ENCODE measurements at places on chromosomes 13 and 19.

GRCh38 chr19:9885077-9885552, 50.0 kb downstream of the PIN1 start:
- no peak for DNase-seq

DNA sequence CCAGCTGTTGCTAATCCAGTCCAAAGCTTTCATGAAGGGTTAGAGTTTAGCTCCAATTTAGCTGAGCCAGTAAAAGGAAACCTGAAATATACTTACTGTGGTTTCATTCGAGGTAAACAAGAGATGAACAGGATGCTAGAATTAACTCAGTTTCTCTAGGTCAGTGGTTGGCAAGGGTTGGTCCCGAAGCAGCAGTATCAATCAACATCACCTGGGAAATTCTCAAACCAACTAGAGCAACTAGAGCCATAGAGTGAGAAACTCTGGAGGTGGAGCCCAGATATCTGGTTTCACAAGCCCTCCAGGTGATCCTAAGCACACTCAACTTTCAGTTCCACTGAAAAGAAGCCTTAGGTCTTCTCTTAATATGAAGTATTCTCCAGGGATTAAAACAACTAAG, 376.7 kb downstream of the OXGR1 start:
- no peak for DNase-seq

- DNase-seq, result no peak
Observed at GRCh38 chr13:94256721-94257120, 222.8 kb downstream of the DCT start.

DNA sequence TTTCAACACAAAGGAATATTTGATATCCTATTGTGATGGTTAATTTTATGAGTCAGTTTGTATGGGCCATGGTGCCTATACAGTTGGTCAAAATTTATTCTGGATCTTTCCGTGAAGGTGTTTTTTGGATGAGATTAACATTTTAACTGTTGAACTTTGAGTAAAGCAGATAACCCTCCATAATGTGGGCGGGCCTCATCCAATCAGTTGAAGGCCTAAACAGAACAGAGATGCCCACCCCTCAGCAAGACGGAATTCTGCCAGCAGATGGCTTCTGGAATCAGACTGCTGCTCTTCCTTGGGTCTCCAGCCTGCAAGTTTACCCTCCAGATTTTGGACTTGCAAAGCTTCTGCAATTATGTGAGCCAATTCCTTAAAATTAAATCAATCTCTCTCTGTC, 16.0 kb downstream of the CSNK1A1L start:
- no peak for DNase-seq

GRCh38 chr19:35438527-35438926, 9.5 kb upstream of the FFAR2 start:
- DNase-seq, result no peak

GRCh38 chr13:27449081-27449603, 1.2 kb downstream of the MTIF3 start:
- DNase-seq, result no peak

DNA sequence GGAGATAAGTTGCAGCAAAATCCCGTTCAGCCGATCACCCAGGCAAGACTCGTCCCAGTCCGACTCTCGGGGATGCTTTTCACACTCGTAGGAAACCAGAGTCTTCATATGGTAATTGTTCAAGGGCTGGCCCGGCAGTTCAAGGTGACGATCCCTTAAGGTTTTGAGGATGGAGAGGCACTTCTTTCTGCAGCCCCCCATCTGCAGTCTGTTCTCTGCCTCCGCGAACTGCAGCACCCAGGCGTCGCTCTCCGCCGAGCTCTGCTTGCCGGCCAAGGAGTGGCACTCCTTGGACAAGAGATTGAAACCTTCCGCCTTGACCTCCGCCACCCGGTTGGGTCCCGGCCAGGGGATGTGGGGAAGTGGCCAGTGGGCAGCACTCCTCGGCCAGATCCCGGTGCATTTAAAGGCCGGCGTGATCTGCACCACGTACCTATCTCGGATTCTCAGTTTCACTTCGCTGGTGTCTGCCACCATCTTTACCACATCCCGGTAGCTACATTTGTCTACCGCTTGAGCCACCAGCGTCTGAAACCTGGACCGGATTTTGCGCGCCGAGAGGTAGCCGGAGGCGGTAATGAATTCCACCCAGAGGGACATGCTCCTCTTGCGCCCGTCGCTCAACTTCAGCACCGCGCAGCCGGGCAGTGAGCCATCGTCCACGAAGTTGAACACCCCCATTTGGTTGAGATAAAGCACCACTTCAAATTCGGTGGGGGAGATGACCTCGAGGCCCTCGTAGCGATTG, 1.1 kb downstream of the MAB21L1 start:
- peak; percentile 53 for DNase-seq

- no peak for DNase-seq
Observed at GRCh38 chr19:28697308-28697707, 515.6 kb downstream of the UQCRFS1 start.

GRCh38 chr19:11293433-11294389, 2.2 kb upstream of the TSPAN16 start:
- peak; percentile 92 for DNase-seq
